ENCODE measurements at places on chromosomes 16 and 17. TPM values are rescaled to one million over a fixed set of nuclear protein-coding genes. Genes with fewer than 3 reads are reported as not detected.

TTC19 gene
- total RNA-seq, result 23.0 TPM

DNA sequence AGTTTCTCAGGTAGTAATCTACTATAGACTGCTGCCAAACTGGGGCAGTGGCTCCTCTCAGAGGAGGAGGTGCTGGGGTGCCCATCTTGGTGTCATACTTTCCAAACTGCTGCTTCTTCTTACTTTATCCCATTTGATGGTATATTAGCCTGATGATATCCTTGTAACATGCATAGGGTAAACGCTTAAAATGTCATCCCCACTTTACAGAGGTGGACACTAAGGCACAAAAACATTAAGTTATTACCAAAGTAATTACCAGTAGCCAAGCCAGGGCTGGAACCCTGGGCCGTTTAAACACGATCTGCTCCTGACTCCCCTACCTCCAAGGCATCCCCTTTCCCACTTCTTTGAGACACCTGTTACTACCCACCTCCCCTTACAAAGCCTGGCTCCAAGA is 37.8 kb upstream of the CSNK2A2 start:
- DNase-seq, result no peak

DNA sequence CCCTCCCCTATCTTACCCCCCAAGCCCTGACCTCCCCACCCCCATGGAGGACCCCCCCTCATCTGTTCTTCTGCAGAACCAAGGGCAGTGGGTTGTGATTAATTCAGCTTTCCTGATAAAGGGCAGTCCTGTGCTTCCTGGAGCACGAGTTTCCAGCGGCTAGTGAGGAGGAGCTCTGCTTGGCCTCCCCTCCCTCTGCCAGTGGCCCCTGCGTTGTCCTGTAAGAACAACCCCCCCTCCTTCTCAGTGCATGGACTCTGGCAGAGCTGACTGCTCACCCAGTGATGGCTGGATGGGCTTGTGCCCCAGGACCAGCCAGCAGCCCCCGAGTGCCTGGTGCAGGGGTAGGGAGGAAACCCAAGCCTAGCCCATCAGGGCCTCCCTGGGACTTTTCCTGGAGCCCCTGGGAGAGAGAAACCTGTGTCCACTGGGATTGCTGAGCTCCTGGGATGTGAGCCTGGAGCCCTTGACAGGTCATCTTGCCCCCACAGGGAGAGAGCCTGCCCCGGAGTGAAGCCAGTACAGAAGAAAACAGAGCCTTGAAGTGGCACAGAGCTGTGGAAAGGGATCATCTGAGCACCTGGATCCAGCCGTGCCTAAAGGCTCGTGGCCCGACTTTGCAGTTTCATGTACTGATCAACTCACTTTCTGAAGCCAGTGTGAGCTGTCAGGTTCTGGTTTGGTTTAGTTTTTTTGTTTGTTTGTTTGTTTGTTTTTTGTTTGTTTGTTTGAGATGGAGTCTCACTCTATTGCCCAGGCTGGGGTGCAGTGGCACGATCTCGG is 26.5 kb downstream of the MMP15 start:
- DNase-seq, result no peak

GRCh38 chr16:57284209-57284951 is at the start of gene PLLP:
TSS of gene PLLP (minus strand) at chr16:57284672. CDS start at chr16:57284540, 132 bp downstream.
- peak; percentile 17 for DNase-seq

Measured in fibroblast of lung (primary cell).